Chondrocyte (in vitro differentiated cells): ENCODE measurements at places on chromosomes 16 and 17.

DNA sequence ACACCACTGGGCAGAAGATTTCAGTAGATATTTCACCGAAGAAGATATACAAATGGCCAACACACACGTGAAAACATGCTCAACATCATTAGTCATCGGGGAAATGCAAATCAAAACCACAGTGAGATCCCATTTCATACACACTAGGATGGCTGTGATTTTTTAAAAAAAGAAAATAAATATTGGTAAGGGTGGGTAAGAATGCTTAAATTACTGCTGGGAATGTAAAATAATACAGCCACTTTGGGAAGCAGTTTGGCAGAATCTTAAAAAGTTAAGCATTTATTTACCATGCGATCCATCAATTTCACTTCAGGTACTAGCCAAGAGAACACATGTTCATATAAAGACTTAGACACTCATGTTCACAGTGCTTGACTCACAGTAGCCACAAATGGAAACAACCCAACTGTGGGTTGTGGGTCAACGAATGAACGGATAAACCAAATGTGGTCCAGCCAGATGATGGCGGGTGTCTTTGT lies 6.5 kb upstream of the C16orf74 start:
- DNase-seq: no peak

DNA sequence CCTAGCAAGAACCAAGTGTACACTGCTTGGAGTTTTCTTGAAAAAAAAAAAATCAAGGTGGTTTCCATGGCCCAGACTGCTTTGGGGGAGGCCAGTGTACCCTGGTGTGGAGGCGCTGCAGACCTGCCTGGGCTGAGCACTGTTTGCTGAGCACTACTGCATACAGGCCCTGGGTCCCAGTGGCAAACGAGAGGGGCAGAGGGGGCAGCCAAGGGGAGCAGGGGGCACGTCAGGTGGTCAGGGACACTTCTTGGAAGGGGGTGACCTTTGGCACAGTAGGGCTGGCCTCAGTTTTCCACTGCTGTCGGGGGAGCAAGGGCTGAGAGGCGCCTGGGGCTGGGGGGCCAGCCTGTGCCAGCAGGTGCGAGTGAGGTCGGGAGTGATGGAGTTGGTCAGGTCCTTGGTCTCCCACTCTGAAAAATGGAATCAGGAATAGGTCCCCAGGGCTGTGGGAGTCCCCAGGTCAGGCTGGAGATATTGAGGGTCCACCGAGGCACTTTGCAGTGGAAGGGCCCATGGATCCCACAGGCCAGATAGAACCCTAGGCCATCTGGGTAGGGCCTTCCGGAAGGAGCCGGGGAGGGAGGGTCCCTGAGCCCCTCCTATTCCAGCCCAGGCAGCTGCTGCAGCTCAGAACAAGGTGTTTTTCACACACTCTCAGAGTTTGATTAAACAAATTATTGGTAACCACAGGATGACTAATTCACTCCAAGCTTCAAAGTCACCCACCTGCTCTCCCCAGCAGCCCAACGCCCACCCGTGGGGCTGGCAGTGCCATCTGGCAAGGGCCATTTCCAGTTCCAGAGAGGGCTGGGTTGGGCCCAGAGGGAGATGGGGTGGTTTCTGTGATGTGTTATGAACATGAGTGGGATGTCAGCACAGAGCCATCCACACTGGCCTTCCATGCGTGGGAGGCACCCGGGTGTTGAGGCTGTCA lies 3.5 kb downstream of the ZFPM1 start:
- DNase-seq: no peak

DNA sequence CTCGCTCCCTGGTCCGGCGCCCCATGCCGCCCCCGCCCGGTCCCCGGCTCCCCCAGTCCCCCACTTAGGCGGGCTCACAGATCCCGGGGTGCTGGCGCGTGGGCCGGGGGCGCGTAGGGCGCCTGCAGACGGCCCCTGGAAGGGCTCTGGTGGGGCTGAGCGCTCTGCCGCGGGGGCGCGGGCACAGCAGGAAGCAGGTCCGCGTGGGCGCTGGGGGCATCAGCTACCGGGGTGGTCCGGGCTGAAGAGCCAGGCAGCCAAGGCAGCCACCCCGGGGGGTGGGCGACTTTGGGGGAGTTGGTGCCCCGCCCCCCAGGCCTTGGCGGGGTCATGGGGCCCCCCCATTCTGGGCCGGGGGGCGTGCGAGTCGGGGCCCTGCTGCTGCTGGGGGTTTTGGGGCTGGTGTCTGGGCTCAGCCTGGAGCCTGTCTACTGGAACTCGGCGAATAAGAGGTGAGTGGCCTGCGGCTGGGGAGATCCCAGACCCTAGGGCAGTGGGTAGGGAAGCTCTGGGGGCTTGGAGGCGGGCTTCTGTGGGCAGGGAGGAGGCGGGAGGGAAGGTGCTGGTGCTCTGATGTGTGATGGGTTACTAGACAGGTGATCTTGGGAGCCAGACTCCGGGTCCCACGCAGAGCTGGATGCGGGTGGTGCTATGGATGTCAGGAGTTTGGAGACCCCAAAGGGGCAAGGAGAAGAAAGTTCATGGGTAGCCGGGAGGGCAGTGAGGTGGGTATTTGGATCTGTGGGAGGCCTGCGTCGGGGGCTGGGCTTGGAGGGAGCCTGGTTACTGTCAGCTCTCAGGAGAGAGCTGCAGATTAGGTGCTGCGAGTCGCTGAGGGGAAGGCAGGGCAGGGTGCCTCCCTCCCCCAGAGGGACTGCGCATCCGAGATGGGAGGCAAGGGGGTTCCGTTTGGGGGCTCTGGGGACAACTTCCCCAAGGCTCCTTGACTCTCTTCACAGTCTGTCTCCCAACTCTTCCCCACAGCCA lies 560 bp downstream of the EFNB3 start:
- DNase-seq: no peak

DNA sequence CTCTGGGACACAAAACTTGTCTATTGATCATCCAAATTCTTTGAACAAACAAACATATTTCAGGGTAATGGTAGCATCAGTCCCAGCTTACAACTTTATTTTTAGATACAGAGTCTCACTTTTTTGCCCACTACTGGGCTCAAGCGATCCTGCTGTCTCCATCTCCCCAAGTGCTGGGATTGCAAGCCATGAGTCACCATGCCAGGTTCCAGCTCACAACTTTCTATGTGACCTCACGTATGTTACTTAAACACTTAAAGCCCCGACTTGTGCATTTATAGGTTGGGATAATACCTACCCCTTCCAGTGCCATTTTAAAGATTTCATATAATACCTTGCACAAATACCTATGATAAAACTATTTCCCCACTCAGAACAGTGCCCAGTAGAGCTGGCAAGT lies 42.0 kb upstream of the KSR1 start:
- DNase-seq: no peak
